Suppressor macrophage treated with lipopolysaccharide for 1 hour (primary cell): ENCODE measurements at places on chromosomes 13 and 19.

GRCh38 chr13:111168107-111168506 lies 53.0 kb downstream of the ARHGEF7 start:
- DNase-seq, result no peak

GRCh38 chr19:57319869-57320179 lies 448 bp upstream of the ZNF543 start:
- no peak for DNase-seq

DNA sequence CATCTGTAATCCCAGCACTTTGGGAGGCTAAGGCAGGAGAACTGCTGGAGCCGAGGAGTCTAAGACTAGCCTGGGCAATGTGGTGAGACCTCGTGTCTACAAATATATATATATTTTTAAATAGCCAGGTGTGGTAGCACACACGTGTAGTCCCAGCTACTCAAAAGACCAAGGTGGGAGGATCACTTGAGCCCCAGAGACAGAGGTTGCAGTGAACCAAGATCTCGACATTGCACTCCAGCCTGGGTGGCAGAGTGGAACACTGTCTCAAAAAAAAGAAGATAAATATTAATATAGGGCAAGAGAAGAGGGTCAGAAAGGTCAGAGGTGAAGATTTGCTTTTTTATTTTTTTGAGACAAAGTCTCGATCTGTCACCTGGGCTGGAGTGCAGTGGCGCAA lies 5.5 kb upstream of the MRPL4 start:
- DNase-seq, result no peak

GRCh38 chr19:16594681-16595091 lies 22.5 kb upstream of the SLC35E1 start:
- DNase-seq, result no peak

DNA sequence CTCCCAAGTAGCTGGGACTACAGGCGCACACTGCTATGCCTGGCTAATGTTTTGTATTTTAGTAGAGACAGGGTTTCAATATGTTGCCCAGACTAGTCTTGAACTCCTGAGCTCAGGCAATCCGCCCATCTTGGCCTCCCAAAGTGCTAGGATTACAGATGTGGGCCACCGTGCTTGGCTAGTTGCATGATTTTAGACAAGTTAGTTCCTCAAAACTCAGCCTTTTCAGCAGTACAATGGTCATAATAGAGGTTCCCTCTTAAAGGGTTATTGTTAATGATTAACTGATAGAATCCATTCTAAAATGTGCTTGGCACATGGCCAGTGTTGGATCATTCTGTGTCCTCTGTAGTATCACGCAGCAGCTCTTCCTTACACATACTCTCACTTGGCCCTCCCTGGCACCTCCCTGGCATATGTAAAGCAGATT lies 19.5 kb upstream of the IFT88 start:
- DNase-seq, result no peak

- DNase-seq, result peak; percentile 36
Observed at GRCh38 chr19:46958532-46958931, 61.1 kb upstream of the NPAS1 start.

DNA sequence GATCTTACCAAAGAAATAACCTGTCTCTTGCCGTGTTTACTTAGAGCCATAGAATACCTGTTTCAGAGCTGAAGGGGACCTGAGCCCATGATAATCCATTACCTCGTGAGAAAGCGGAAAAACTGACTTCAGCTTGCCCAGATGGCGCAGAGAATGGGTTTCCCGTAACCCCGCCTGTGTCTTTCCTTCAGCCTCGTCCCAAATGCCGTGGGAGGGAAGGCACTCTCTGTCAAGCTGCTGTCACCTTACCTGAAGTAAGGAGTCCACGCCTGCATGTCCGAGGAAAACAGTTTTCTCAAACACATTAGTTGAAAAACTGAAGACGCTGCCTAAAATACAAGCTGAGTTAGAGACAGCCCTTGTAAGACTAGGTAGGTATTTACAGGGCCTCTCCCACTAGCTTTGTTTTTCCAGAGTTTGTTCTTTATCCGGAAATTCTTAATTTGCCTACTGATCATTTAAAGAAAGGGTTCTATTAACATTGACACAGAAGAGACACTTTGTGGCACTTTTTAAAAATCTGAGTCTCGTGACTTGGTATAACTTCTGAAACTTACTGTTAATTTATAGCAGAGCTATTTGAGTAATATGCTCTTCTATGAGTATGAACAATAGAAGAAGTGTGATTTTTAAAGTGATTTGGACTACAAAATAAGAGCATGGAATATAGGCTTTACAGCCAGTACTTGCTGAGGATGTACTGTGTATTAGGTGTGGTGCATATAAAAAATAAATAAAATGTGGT lies 1.3 kb upstream of the INTS6 start:
- peak; percentile 57 for DNase-seq

GRCh38 chr19:56222901-56223300 lies 20.8 kb downstream of the ZSCAN5C start:
- no peak for DNase-seq

DNA sequence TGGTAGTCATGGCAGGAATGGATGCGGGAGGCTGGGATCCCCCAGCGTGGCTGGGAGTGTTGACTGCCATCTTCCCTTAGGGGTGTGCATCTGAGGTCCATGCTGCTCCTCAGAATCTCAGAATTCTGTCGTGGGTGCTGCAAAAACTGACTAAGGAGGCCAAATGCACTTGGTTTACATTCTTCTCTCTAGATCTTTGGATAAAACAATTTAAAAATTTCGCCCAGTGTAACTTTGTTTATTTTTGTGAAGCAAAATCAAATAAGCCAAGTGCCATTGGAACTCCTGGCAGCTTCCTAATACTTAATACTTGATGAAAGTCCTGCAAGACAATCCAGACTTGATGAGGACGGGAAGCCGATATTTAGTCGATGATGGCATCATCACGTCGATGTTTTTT lies 27.8 kb upstream of the TM9SF2 start:
- no peak for DNase-seq
